Stimulated activated naive CD8-positive, alpha-beta T cell treated with anti-CD3 and anti-CD28 coated beads, Interleukin-15, Interleukin-2, amounts not matched to agents 100 U/mL and 50 U/mL, for 24 hours (primary cell): ENCODE measurements at places on chromosomes 2 and 18.
A peak's percentile ranks its signal among the peaks of the same experiment; 100 is the strongest.

- no peak for DNase-seq
These were observed 118.5 kb downstream of the NRP2 start for GRCh38 chr2:205800773-205801172.

DNA sequence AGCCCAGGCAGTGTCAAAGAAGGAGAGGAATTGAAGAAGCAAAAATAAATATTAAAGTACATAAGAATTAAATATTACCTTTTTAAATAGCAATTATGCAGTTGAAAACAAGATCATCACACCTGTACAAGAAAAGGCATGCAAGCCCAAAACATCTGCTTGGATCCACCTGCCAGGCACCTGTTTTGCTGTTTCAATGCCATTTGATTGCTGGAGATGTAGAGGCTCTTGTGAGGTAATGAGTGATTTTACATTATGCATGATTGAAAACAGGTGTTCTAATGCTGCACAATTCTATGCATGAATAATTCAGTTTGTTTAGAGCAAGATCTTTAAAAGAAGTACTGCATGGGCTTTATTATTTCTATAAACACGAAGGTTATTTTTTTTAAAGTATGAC is 700.6 kb upstream of the ZEB2 start:
- no peak for DNase-seq

DNA sequence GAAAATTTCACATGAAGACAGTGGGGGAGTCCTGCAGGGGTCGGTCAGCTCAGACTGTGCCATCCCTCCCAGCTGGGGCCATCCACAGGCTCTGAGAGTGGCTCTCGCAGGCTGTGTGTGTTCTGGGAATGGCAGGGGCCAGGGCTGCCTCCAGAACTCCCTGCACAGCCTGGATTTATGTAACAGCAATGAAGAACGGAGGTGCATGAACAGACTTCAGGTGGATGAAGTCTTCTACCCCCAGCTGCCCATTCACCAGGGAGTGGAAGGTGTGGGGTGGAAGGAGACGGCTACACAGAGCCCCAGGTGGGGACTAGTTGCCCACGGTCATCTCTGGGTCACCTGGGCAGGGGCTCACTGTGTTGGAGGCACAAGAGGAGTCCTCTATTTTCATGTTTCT is 56.1 kb upstream of the HDAC4 start:
- no peak for DNase-seq

- DNase-seq: no peak
These were observed 456.9 kb downstream of the BCL11A start for GRCh38 chr2:60096556-60096955.

GRCh38 chr18:48800876-48801727 is 149.7 kb downstream of the SMAD7 start:
- DNase-seq: peak; percentile 41

GRCh38 chr18:1999387-1999786 is 571.9 kb downstream of the METTL4 start:
- DNase-seq: no peak

GRCh38 chr2:30716123-30716900 is 90.9 kb downstream of the CAPN13 start:
- no peak for DNase-seq

- DNase-seq: no peak
These were observed 167.0 kb upstream of the HAAO start for GRCh38 chr2:42959234-42960001.

- DNase-seq: no peak
These were observed 54.9 kb downstream of the CCDC138 start for GRCh38 chr2:108841506-108841905.

DNA sequence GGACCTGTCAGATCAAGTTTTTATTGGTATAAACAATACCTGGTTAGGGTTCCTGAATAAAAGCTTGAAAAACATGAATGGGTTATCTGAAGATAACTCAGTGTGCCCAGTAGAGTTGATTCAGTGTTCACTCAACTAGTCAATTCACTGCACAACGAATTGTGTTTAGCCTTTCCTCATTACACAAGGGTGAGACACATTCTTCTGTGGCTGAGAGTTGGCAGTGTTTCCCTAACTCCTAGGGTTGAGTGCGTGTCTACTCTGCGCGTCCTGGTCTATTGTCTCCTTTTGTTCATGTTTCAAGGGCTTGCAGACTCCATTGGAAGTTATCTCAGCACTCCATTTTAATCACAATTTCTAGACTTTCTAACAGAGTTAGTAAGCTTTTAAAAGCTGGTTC is 32.8 kb upstream of the TMEM178A start:
- no peak for DNase-seq

DNA sequence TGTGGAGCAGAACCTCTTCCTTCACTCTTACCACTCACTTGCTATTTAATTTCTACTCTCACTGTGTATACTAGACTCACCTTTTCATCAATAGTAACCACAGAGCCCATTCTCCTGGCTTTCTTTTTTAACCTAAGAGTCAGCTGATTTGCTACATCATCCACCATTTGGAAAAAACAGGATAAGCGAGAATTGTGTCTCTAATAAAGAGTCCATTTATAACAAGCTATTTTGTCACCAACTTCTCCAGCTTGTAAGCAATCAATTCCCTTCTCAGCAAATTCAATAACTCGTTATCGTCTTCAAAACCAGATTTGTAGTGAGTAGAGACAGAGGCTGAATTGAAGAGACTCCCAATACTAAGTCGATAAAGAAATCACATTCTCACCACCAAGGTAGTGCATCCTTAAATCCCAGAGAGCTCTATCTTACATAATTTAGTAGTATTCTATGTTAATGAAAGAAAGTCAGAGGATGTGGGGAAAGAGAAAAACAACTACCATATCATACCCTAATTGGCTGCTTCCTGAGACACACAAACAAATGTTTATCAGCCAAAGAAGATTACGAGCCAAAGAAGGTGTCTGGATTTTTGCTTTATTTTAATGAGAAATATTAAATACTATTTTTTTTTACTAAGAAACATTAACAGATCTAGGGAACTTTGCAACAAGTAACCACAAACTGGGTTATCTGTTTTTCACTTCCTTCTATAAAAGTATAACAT is 52.5 kb upstream of the SPTBN1 start:
- DNase-seq: no peak

DNA sequence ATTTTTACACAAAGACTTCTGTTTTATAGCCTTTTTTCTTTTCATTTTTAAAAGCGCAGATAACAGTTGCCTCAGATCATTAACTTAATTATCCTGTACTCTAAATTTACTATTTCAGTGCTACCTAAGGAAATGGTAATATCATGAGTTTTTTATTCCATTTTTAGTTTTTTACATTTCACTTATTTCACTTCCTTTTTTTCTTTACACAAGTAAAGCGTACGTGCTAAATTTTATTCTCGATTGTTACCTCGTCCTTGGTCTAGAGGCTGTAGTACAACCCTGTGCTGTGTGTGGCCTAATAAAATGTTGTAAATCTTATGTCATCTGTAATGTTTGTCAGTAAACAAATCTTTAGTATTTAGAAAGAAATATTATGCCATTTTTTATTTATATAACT is 49.2 kb downstream of the CRIM1 start:
- DNase-seq: no peak

GRCh38 chr18:48116873-48117630 is 186.6 kb upstream of the SMAD2 start:
- DNase-seq: no peak

DNA sequence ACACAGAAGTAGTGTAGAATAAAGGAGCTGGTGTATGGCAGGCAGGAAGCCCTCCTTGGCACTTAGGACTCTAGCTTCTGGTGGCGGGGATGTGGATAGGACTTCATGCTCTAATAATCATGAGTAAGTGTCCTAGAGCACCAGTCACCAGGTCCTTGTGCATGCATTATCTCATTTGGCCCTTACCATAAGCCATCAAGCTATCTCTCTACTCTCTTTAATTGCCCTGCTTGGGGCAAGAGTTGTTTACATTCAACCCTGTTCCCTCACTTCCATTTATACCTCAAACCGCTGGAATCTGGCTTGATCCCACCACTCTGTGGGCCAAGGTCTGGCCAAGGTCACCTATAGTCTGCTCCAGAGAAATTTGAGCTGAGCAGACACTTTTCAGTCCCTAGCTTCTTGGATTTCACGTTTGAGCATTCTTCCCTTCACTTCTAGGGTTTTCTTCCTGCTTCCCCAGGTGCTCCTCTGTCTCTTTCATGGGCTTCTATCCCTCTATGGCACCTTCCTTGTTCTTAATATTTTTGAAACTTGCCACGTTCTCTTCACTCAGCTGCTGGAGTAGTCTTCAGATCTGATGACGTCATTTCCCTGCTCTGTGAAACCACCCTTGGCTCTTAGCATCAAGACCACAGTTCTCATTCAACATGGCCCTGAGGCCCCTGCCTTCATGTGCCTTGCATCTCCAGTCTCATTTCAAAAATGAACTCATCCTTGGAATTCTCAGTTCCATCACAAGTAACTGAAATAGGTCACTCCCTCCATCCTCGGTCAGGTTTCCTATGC is 94.9 kb upstream of the GATA6 start:
- DNase-seq: no peak

- peak; percentile 27 for DNase-seq
These were observed 53.4 kb upstream of the SCN1A start for GRCh38 chr2:166180951-166181812.

GRCh38 chr2:85756822-85757435 is 3.1 kb downstream of the ATOH8 start:
- DNase-seq: no peak

GRCh38 chr2:67845621-67846369 is 217.0 kb downstream of the C1D start:
- no peak for DNase-seq

- DNase-seq: no peak
These were observed 645 bp downstream of the KCTD18 start for GRCh38 chr2:200509235-200509611.

DNA sequence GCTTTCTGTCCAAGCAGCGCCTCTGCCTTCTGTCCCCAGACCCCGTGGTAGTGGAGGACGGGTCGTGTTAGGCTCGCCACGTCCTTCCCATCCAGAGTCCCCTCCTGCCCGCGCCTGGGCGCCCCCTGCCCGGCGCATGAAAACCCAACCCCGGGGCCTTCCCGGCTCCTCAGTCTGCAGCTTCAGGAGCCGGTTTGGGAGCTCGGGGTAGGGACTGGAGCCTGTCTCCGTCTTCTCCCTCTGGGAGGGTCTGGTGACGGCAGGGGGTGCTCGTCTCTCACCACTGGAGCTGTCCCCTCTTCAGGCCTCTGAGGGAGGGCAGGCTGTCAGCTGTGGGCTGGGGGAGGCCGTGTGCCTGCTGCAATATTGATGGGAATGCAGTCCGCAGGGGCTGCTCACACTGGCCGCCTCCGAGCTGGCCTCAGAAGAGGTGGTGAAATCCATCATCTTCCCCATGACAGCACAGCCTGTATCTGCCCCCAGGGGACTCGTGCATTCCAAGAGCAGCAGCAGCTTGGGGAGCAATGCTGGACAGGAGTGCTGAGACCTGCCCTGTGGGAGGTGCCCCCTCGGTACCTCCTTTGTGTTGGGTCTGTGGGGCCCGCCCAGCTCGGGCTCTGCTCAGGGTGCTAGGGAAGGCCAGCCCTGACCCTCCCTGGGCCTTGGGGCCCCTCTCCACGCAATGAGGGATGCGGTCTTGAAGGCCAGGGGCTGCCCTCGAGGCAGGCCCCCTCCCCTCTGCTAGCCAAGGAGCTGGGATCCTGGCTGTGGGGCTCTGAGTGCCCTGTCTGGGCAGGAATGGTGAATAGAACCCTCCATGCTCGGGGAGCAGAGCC is 17.8 kb upstream of the KLHL30 start:
- DNase-seq: no peak

- no peak for DNase-seq
These were observed 95.6 kb downstream of the HDAC4 start for GRCh38 chr2:239305222-239305575.

DNA sequence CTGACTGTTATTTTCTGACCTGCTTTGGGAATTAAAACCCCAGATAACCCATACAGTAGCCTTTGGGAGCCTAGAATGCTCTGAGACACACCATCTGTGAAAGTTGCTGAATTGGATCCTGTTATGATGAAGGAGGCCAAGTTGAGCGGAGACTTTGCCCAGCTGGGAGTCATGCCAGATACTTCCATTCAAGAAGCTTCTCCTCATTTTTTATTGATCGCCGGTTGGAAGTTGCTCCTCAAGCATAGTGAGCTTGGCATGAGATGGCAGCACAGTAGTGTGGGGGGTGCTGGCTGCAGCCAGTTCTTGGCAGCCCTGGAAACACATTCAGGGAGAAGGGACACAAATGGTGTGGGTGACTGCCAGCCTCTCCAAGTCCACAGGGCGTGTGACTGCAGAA is 270.7 kb upstream of the NRP2 start:
- no peak for DNase-seq

DNA sequence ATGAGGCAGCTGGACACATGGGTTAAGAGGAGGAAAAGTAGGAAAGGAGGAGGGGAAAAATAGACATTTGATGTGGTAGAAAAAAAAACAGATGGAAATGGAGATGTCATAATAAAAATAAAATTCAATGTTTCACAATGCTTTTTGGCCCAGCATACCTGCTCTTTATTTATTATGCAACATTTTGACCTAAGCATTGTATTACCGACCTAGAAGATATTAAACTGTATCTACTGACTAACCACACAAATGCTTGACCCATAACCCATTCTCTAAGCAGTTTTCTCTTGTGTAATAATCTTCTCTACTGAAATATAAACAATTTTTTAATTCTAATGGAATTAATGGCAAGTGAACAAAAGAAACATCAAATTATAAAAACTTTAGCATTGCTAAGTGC is 362.3 kb downstream of the FBXO15 start:
- DNase-seq: no peak

- DNase-seq: no peak
These were observed 71.1 kb upstream of the MAP4K3 start for GRCh38 chr2:39508198-39508597.
